ENCODE measurements at places on chromosomes 3 and 15.

DNA sequence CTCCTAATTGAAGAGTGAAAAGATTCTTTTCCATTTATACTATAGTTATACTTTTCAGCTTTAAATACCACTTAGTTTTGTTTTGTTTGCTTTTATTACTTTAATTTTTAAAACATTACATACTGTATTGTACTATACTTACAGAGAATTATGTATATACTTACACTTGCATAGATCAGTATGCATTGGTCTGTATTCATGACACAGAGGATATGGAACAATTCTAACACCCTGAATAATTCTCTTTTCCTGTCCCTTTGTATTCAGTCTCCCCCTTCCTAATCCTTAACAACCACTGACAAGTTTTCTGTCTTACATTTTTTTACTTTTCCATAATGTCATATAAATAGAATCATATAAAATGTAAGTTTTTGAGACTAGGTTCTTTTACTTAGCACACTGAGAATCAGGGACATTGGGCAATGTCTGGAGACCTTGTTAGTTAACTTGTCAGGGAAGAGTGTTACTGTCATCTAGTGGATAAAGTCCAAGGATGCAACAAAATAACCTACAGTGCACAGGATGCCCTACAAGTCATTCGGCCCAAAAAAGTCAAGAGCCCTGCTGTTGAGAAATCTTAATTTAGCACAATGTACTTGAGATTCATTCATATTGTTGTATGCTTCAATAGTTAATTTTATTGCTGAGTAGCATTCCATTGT lies 95.7 kb upstream of the MCTP2 start:
- DNase-seq, result no peak

DNA sequence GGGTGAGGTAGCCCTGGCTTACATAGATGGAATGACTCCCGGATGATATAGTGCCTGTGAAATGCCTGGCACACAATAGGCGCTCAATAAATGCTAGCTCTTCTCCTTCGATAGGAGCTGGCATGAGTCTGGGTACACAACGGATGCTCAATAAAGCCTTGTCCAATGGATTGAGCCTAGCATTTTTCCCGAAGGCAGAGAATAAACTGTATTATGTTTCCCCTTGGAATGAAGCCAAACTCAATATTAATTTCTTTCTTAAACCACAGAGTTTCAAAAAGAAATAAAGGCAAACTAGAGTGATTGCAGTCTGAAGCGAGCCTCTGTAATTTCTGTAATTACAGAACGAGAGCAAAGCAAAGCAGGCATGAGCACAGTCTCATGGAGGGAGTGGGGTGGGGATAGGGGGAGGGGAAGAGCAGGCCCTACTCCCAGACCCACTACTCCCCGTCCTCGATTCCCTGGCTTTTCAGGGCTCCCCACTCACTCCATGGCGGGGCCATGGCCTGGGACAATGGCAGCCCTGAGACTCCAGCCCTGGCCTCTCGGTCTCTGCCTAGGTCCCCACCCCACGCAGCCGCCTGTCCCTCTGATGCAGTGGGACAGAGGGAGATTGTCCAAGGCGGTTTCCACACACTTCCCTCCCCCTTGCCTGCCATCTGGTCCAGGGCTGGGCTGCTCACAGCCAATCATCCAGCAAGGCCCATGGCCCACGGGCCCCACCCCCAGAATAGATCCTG lies 18.0 kb downstream of the SLC6A1 start:
- no peak for DNase-seq

- DNase-seq, result no peak
Measured at GRCh38 chr3:48423241-48423882, 6.5 kb downstream of the PLXNB1 start.

DNA sequence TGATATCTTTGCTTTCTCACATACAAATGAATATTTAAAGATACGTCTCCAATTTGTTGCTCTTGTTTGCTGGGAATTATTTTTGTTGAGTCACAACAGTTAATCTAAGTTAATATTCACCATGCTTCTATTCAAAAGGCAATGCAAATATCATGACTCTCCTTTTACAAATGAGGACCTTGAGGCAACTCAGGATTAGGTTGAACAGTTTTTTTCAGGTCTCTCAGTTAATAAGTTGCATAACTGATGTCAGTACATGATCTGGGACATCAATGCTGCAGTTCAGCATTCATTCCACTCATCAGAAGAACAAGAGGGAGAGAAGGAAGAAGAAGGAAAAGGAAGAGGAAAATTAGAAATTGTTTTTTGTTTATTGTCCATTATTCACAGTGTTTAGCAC lies 781 bp upstream of the NAALADL2 start:
- no peak for DNase-seq

GRCh38 chr3:136731274-136731884 lies 20.8 kb downstream of the STAG1 start:
- no peak for DNase-seq

- no peak for DNase-seq
Measured at GRCh38 chr3:123805101-123805500, 79.0 kb downstream of the MYLK start.

DNA sequence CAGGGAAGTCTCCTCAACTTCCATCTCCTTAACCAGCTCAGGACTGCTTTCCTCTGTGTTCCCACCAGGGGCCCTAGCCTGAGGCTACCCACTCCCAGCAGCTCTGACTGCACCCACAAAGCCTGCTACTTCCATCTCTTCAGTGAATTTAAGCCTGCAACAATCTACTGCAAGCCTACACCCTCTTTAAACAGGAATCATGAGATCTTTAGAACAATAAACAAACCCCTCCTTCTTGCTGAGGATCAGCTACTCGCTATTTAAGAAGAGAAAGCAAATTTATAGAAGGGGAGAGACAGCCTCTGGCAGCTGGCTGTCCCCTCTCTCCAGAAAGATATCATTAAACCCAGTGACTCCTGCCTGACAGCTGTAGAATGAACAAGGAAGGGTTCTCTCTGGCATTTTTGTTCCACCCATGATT lies 51.9 kb downstream of the ARHGAP31 start:
- DNase-seq, result no peak

- DNase-seq, result no peak
Measured at GRCh38 chr3:52801839-52802238, 7.2 kb downstream of the ITIH3 start.

DNA sequence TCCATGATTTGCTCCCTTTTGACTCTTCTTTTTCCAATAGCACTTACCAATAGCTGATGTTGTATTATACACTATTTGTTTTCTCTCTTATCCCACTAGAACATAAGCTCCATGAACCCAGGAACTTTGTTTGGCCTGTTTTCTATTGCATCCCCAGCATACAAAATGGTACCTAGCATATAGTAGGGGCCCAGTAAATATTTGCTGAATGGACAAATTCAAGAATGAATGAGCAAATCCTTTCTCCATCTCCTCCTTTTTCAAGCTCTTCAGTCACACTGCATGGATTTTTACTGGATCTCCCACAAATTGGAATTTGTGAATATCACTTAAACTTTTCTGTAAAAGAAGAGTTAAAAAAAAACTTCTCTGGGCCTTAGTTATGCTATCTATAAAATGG lies 66.6 kb upstream of the FEZF2 start:
- DNase-seq, result no peak

- DNase-seq, result no peak
Measured at GRCh38 chr15:34334672-34335071, 2.9 kb downstream of the SLC12A6 start.

DNA sequence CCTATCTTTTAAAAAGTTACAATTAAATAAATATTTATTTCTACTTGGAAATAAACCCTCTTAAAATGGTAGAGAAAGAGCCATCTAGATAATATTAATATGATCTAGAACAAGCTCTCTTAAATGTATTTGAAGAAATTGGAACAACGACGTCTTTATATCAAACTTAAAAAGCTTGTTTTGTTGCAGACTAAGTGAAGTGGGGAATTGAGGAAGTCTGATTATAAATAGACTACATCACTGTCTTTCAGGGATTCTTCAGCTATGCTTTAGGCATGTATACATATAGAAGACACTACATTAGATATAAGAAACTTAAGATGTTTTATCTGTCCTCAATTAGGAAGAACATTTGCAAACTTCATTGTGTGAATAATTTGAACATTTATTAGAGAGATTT lies 1.8 kb downstream of the BCHE start:
- no peak for DNase-seq

GRCh38 chr3:61912158-61912557 lies 350.8 kb downstream of the PTPRG start:
- no peak for DNase-seq

DNA sequence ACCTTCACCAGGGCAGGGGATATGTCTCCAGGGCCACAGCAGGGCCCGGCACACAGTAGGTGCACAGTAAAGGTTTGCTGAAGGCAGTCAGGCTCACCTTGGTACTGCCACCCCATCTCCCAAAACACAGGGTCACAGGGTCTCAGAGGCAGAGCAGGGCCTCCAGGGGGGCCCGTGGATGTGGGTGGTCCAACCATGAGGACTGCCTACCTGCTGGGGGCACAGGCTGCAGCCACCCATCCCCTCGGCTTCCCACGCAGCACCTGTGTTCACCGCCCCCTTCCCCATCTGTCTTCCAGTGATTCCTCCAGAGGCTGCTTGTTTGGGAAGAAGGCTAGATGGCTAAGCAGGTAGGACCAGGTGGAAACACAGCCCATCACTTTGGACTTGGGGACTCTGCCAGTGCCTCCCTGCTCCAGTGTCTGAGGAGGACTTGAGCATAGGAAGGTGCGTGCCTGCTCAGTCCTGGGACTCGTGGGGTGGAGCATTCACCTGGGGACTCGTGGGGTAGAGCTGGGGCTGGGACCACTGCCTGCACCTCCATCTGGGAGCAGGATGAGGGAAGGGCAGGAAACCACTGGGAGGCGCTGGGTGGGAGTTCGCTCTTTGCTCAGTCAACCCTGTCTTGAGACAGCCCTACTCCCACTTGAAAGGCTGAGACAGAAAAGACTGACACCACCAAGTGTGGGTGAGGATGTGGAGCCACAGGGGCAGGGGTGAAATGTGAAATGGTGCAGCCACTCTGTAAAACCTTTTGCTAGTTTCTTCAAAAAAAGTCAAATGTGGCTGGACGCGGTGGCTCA lies 18.8 kb upstream of the PLXND1 start:
- DNase-seq, result no peak

DNA sequence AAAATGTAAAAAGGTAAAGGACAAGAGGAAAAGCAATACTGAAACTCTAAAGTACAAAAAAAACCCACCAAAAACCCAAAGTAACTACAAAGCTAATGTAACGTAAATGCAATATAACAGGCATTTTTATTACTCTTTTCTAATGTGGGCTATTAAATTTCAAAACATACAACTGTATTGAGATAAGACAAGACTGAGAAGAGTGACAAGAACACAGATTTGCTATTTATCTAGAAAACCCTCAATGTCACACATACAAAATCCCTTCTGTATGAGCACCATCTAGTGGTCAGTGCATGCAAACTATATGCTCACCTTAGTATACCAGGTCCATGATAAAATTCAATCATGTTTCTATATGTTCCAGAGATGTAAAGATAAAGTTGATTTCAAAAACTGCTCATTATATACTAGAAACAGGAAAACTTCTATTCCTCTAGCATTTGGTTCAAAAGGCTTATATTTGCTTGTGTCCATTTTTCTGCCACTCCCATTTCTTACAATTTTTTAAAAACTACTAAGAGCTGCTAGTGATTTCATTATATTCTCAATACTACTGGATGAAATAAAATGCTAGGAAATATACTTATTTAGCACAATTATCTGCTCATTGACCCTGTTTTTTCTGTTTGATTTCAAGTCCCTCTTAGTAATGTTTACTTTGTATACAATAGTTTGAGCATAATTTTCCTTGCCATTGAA lies 111.4 kb downstream of the DLG1 start:
- DNase-seq, result peak; percentile 43

Data from RWPE1 (cell line).